ENCODE measurements at places on chromosomes 4 and X.
A peak's percentile ranks its signal among the peaks of the same experiment; 100 is the strongest.

DNA sequence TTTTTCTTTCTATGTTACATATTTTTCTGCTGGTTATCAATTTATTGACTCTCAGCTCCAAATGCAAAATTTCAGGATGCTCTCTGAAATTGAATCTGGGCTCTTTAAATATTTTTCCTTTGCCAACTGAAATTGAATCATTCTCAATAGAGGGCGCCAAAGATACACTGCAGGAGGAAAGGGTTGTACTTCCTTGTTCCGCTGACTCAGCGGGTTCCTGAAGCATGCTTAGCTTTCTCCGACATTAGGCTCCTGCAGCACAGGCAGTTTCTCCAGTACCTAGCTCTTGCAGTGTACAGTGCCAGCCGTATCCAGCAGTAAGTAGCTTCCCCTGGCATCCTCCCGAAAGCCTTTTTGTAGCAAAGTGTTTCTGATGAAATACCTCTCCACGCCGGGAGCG, 28.8 kb upstream of the CFAP47 start:
- peak; percentile 13 for DNase-seq

GRCh38 chr4:136088211-136088867, 1444.0 kb downstream of the PCDH18 start:
- DNase-seq, result no peak

DNA sequence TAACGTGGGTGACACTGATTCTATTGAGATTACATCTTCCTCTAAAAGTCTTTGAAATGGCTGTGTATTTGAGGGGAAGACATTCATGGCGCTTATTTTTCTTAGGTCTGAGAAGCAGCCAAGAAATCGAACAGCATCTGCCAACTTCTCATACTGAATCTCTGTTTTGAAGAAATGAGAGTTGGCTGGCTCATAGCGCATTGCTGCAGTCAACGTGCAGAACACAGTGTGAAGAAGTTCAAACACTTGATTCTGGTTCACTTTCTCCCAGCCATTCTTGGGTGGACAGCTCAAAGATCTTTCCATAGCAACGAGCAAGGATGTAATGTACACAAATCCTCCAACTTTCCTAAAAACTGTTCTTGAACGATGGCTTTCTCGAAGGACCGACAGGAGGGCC, 156.5 kb downstream of the WDFY3 start:
- no peak for DNase-seq

DNA sequence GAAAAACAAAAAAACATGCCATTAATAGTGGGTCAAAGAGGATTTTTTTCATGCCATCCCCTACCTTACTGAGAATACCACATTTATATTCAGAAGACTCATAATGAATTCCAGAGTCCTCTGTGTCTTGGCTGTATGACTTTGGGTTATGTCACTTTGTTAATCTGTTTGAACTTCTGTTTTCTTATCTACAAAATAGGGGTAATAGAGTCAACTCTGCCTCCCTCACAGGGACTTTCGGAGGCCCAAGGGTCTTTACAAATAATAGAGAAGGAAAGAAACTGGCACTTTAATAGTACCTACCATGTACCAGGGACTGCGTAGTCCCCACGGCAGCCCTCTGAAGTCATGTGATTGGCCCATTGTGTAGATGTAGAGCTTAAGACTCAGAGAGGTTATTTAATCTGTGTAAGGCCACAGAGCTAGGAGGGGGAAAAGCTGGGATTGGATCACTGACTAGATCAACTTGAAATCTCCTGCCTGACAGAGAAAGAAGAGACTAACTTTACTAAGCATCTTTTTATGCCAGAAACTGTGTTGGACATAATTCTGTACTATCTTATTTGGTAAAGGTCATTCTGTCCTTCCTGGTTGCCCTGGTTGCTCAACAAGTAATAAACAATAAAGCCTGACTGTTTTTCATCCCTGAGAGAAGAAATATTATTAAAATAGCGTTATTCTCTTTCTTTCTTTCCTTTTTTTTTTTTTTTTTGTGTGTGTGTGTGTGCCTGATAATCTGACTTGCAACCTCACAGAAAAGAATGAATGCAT, 59.6 kb downstream of the NFKB1 start:
- DNase-seq, result no peak

- no peak for DNase-seq
These were observed 4.5 kb downstream of the RAB39B start for GRCh38 chrX:155259752-155260151.

DNA sequence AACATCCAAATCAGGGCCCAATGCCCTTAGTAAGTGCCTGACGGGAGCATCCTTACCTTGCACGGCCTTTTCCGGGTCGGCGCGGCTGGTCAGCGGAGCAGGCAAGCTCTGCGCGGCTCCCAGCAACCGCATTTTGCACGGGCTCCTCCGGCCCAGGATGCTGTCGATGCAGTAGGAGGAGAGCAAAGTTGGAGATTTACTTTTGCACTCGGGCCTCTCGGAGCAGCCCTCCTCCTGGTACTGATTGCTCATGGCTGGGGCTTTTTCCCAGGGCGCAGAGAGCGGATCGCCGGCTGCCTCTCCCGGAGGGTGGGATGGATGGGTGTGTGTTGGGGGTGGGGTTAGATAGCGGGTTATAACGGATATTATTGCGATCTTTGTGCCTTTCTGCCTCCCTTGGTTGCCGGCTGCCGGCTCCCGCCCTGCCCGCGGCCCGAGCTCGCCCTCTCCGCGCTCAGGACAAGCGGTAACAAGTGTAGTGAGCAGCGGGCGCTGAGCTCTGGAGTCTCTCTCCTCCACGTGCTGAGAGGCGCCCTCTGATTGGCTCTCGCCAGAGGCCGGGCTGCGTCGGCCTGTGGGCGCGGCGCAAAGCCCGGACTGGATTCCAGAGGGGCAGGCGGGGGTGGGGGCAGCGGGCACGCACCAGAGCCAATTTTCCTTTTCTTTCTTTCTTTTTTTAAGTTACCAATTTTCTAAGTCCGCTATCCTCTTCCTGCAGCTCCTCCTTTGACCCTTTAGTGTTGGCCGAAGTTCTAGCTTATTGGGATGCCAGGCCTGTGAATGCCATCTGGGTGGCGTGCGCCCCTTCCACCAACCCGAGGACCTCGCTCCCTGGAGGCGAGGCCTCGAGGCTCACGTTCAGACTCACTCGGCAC, at the start of gene ARX:
Gene ARX (minus strand): TSS at position 480 of the 875 bp plus-strand sequence. CDS start 228 bp downstream, at position 252.
- DNase-seq, result peak; percentile 40

DNA sequence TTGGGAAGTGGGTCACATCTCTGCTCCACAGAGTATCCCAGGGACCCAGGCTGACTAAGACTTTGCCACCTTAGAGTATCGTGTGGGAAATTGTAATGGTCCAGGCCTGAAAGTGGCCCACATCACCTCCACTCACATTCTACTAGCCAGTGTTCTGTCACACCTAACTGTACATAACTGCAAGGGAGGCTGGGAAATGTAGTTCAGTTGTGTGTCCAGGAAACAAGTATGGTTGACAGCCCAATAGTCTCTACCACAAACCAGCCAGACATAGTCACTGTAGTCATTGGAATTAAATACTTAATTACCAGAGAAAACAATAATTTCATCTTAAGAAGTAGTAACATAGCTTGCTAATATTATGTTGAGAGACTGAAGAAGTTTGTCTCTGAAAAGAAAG, 233.4 kb upstream of the S100G start:
- DNase-seq, result no peak

- DNase-seq, result no peak
These were observed at the start of gene LRRC66 for GRCh38 chr4:52019936-52020657. LRRC66 (minus strand) TSS chr4:52020363; CDS start chr4:52017613, 2,750 bp downstream.

GRCh38 chr4:1402021-1402515, 4.2 kb downstream of the NKX1-1 start:
- DNase-seq, result no peak

DNA sequence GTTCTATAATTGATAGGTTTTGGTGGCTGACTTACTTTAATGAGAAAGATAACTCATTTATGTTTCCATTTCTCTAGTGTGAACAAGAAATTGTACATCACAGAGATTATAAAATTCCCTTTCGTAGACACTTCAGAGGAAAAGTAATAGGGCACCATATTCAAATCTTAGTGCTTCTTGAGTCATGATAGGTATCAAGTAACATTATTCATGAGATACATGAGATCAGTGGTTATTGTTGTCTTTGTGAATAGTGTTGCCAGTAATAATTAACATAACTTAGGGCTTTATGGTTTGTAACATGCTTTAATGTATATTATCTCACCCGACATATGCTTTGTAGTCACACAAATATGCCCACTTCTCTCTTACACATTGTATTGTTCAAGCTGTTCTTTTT, 73.7 kb upstream of the IL15 start:
- DNase-seq, result no peak

DNA sequence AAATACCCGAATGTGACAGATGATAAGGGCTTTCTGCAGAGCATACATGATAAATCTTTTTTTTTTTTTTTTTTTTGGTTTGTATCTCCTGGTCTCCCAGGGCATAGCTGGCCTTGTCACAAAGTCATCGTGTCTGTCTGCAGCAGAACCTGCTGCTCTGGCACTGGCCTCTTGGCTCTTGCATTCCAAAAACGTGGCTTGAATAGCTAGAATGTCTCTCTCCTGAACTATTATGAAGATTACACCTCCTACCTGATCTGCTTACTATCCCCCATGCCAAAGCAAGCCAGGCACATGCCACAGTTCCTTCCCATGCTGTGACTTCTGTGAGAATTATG, 50.4 kb upstream of the SCRG1 start:
- DNase-seq, result no peak

GRCh38 chr4:101232074-101232776, 115.1 kb downstream of the PPP3CA start:
- DNase-seq, result peak; percentile 83

DNA sequence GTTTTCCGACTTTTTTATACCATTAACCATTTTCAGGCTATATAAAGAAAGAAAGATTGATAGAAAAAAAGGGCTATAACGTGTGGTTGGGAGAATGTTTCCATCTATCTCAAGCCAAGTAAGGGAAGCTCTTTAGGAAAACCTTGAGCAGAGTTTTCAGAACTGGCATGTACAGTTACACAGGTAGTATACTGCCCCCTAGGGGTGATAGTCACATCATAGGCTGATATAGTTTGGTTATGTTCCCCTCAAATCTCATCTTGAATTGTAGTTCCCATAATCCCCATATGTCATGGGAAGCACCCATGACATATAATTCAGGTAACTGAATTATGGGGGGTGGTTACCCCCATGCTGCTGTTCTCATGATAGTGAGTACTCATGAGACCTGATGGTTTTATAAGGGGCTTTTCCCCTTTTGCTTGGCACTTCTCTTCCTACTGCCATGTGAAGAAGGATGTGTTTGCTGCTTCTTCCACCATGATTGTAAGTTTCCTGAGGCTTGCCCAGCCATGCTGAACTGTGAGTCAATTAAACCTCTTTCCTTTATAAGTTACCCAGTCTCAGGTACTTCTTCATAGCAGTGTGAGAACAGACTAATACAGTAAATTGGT, 186.8 kb downstream of the TMA16 start:
- DNase-seq, result no peak

GRCh38 chr4:104979083-104979760, 167.5 kb upstream of the TET2 start:
- DNase-seq, result no peak

DNA sequence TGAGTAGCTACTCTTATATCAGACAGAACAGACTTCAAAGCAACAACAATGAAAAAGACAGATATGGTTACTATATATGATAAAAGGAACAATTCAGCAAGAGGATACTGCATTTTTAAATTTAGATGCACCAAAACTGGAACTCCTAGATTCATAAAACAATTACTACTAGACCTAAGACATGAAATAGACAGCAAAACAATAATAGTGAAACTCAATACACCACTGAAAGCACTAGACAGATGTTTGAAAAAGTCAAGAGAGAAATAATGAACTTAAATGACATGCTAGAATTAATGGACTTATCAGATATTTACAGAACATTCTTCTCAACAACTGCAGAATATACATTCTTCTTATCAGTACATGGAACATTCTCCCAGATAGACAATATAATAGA, 99.5 kb upstream of the ITM2A start:
- no peak for DNase-seq

DNA sequence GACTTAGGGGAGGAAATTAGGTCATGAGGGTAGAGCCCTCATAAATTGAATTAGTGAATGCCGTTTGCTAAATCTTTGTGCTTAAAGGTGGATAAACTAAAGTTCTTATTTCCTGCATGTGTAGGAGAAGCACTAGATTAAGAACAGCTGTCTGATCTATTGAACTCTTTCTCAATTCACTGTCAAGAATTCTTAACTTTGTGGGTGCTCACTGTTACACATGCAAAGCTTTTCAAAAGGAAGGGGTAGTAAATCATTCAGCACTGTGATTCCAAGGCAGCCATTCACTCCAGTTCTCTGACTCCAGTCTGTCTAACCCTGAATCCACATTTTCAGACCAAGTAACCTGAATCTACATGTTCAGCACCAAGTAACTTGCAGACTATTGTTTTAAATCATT, 1520.1 kb downstream of the PCDH18 start:
- DNase-seq, result no peak

DNA sequence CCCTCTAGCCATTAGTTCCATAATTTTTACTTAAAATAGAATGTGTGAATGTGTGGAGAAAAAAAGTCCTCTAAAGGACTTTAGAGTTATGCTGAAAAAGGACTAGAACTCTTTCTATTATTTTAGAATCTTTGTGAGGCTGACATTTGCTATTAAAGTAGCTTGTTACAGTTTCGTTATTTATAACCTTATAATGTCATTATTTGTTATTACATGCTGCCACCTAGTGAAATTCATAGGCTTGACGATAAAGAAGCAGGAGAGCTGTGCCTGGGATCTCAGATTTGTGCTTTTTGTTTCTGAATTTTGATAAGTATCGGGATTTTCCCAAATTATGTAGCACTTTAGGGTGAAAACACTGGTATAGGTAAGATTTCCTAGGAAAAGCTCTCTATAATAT, 38.5 kb upstream of the TAPT1 start:
- peak; percentile 51 for DNase-seq

DNA sequence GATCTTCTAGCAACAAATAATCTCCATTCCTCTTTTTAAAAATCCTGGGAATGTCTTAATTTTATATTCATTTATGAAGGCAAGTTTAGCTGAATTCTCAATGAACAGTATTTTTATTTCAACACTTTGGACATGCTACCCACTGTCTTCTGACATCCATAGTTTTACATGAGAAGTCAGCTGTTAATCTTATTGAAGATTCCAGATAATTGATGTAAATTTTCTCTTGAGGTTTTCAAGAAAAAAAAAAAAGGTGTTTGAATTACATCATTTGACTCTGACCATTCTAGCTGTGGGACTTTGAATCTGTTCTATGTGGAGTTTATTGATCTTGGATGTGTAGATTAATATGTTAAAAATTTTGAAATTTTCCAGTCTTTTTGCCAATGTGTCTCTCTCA, 28.0 kb downstream of the PDHA2 start:
- DNase-seq, result no peak
